ENCODE measurements at places on chromosomes 2 and 18. TPM values are rescaled to one million over a fixed set of nuclear protein-coding genes. Genes with fewer than 3 reads are reported as not detected.

The APCDD1 gene
- 1.9 TPM for total RNA-seq

The AQP12B gene
- under 0.01 TPM for total RNA-seq

DNA sequence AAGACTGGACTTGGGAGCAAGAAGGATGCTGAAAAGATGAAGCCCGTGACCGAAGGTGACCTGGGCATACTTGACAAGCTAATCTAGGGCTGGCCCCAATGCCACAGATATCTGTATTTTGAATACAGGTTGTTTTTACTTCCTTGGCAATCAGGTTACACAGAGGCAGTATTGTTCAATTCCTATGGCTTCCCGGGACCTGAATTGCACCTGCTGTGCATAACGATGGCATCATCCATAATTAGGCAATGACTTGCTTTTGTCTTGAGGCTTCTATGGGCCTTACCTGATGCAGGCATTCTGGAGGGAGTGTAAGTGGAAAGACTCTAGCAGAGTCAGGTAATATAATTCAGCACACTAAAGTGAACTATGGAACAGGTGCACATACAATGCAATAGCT lies 60.6 kb upstream of the CUL3 start:
- DNase-seq, result no peak

DNA sequence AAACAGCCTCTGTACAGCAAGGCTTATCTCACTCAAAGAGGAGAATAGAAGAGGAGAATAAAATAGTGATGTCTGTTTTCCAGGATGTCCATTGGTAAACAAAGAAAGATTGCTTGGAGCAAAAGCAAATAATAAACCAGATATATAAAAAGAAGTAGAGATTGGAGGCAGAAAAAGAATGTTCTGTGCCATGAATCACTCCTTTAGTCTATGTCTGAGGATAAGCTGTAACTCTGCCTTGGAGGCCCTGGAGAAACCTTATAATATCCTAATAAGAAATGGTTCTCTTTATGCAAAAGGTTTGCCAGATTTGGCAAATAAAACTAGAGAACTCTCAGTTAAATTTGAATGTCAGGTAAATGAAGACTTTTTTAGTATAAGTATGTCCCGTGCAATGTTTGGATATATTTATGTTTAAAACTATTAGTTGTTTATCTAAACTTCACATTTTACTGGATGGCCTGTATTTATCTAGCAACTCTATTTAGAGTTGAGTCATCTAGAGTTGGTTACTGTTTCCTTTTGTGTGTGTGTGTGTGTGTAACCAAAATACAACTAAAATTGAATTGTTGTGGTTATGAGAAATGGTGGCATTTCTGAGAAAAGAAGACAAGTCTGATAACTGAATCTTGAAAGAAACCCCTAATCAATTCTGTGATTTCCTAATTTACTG lies 510.3 kb upstream of the SETBP1 start:
- DNase-seq, result no peak

GRCh38 chr18:63689064-63689463 lies 13.7 kb upstream of the SERPINB11 start:
- no peak for DNase-seq

GRCh38 chr2:54858021-54858681 lies 134.7 kb downstream of the EML6 start:
- DNase-seq, result no peak

DNA sequence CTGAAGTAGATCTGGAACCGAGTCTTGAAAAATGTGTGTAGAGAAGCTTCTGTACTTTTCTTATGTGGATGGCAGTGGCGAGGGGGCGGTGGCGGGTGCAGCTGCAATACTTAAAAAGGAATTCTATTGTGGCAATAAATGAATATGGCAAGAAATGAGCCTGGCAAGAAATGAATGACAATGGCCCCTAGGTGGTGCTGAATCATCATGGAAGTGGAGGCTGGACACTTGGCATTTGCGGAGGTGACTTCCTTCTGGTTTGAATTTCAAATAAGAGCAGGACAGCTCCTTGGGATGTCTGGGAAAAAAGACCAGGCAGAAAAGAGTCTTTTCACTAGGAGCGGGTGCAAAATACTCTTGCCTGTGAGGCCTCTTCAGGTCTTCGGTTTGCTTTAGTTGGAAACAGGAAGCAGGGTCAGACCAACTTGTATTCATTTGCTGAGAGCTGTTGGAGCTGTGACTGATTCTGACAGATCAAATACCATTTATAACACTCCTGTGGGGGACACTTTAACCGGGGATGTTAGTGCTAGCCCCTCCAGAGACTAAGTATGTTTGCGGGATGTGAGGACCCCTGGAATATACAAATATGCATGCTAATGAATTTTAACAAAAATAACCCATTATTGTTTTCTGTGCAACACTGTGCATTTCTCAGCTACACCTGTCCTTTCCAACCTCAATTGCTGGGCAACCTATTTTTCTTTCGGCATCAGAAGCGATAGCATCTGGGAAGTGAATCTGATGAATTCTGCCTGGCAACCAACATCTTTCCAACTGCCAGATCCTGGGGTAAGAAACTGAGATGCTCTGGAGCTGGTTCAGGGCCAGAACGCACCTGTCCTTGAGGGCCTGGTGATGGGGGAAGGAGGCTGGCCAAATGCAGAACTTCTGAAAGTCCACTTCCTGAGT lies 35.4 kb downstream of the FASTKD2 start:
- DNase-seq, result peak; percentile 16

DNA sequence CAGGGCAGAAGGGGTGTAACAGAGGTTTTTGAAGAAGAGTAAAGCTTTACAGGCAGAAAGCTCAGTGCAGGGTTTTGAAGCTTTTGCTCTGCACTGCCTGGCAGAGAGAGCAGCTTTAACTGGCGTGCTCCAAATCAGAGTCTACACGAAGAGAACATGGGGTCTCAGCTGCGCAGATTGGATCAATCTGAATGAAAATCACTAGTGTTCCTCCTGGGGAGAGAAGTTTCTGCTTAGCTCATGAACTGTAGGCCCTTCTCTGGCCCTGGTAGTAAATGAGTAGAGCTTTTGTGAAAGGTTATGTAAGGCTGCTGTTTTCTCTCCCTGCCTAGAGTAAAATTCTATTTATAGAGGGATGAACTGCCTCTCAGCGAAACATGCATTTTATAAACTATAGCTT lies 13.6 kb downstream of the DCC start:
- DNase-seq, result no peak

The G6PC2 gene
- not detected for total RNA-seq

DNA sequence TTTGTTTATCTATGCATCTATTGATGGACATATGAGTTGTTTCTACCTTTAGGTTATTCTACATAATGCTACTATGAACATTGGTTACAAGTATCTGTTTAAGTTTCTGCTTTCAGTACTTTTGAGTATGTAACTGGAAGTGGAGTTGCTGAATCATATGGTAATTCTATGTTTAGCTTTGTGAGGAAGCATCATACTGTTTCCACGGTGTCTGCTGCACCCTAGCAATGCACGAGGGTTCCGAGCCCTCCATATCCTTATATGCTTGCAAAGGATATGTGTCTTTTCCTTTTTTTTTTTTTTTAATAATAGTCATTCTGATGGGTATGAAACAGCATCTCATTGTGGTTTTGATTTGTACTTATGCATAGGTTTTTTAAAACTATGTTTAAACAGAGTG lies 83.7 kb downstream of the FMNL2 start:
- DNase-seq, result no peak

The PTPRN gene
- total RNA-seq, result 0.14 TPM

DNA sequence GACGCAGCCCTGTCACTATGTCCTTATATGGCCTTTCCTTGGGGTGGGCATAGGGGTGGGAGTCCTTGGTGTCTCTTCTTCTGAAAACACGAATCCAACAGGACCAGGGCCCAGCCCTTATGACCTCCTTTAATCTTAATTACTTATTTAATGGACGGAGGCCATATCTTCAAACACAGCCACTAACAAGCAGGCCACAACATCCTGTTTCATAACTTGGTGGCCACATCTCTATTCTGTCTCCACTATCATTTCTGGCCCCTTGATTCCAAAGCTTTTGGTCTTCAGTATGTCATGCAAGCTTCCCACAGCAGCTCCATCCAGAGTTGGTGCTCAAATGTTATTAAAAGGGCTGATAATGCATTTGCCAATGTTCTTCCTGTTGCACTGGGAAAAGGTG lies 287.3 kb upstream of the SMIM21 start:
- no peak for DNase-seq

The ICA1L gene
- 2.6 TPM for total RNA-seq

- DNase-seq, result peak; percentile 34
Measured at GRCh38 chr2:3222636-3223035, 155.0 kb downstream of the EIPR1 start.

The SLC5A7 gene
- 0.05 TPM for total RNA-seq

The TEKT4 gene
- total RNA-seq, result 0.05 TPM

DNA sequence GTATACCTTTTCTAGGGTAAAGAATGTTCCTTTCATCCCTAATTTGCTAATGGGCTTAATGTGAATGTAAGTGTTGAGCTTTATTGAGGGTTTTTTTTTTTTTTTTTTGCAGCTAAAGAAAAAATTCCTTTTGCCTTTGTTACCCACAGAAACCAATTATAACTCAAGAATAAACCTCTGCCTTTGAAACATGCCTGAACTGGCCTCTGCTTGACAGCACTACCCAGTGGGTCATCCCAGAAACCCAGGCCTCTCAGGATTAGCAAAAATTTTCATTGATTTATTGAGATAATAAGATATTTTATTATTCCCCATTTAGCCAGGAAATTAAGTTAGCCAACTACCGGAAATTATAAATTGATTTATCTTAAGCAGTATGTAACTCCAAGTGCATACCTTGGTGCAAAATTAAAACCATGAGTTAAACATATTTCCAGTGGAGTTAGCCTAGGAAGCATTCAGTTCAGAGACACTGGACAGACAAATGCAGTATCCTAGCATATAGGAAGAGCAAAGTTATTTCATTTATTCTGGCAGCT lies 67.0 kb upstream of the RASGRP3 start:
- no peak for DNase-seq

DNA sequence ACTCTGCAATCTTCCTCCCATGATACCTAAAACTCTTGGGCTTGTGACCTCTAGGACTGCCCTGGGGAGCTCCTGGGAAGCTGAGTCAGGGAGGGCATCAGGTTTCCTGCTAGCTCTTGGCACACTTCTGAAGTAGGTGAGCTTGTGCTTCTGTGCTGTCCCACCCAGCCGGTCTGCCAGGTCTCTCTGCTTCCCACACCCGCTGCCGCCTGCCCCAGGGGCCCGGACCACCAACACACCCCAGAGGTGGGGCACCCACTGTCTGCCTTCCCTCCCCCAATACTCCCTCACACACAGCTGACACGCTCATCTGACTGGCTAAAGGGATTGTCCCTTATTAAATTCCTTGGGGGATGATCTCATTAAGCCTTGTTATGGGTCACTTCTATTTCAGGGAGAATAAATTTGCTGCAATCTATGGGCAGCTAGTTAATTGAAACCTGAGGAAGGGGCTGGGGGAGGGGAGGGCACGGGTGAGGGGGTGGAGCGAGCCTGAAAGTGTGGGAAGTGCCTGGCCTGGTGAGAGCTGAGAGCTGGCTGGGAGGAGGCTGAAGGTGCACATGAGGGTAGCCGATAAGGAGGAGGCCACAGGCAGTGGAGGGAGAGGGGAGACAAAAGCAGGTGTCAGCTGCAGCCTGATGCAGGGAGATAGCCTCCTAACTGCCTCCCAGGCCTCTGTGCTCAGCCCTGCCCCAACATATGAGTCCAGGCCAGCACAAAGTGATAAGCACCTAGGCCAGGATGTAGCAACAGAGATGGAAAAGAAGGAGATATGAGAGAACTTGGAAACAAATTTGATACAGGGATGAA lies 48.8 kb downstream of the HAUS1 start:
- no peak for DNase-seq

- DNase-seq, result no peak
Measured at GRCh38 chr2:37389989-37390765, 45.7 kb downstream of the QPCT start.

DNA sequence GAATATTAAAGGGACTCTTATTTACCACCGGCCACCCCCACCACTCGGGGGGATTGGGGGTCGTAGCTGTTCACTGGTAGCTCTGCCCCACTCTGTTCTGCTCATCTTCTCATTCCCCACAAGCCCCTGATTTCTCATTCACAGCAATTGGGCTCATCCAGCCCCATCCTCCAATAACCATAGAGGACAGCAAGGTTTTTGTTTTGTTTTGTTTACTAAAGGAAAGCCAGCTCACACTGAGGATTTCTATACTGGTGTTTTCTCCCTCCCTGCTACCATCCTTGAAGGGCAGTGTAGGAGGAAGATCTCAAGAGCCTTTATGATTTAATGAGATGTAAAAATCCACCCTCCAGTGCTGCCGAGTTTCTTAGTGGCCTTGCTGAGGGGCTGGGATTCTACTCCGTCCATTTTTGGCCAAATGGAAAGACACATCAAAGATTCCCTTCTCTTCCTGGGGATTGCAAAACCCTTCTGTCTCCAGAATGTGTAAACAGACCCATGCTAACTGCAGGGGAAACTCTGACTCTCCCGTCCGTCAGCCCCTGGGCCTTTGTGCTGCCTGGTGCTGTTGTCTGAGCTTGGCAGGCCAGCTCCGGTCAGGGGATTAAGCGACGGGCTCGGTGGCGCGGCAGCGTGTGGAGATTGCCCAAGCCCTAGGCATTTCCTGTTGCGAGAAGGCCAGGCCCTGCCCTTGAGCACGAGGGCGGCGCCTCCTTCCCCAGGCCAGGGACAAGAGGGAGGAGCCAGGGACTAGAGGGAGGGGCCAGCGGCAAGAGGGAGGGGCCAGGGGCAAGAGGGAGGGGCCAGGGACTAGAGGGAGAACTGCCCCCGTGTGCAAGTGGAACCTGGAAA lies 165.0 kb downstream of the ANTXR1 start:
- DNase-seq, result no peak

The COL4A4 gene
- total RNA-seq, result 1.7 TPM

DNA sequence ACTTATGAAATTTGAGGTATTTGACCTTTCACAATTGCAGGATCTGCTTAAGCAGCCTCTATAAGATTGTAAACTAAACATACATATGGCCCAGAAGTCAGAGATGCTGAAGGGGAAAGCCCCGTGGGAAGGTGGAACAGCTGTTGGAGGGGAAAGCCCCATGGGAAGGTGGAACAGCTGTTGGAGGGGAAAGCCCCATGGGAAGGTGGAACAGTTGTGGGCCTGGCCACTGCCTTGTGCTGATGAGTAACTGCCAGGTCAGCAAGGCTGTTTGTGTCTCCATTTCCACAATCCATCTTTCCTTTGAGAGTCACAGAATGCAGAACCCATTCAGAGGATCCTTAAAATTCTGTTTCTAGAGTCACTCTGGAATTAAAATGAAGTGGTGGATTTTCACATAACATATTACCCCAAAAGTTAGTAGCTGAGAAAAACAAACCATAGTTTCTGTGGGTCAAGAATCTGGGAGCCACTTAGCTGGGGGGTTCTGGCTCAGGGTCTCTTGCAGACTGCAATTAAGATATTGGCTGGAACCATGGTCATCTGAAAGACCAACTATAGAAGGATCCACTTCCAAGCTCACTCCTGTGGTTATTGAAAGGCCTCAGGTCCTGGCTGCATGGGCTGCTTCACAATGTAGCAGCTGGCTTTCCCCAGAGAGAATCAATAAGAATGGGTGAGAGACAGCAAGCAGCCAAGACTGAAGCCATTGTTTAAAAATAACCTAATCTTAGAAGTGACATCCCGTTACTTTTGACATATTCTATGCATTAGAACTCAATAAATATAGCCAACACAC lies 86.6 kb upstream of the CAVIN2 start:
- DNase-seq, result no peak

GRCh38 chr2:188601391-188601790 lies 309.7 kb downstream of the GULP1 start:
- DNase-seq, result no peak

The FBLN7 gene
- 6.0 TPM for total RNA-seq

- DNase-seq, result no peak
Measured at GRCh38 chr2:98310010-98310409, 36.2 kb upstream of the CNGA3 start.

Measured in thymus (tissue), 14 donors.